ENCODE measurements at places on chromosomes 3 and 15.

DNA sequence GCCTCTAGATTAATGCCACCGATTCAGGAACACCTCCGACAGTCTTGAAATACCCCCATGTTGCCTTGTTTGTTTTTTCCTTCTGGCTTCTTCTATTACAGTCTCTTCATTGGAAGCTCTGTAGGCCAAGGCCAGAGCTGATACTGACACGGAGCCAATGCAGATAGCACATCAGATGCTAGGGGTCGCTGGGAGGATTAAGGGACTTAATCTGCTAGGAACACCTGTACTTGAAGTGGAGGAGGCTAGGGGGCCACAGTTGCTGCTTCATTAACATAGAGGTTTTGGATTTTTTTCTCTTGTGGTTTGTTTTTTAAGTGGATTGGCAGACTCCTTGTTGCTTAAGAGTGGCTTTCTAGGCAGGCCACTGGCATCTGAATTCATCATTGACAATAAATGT lies 49.6 kb downstream of the PARP14 start:
- DNase-seq = no peak

DNA sequence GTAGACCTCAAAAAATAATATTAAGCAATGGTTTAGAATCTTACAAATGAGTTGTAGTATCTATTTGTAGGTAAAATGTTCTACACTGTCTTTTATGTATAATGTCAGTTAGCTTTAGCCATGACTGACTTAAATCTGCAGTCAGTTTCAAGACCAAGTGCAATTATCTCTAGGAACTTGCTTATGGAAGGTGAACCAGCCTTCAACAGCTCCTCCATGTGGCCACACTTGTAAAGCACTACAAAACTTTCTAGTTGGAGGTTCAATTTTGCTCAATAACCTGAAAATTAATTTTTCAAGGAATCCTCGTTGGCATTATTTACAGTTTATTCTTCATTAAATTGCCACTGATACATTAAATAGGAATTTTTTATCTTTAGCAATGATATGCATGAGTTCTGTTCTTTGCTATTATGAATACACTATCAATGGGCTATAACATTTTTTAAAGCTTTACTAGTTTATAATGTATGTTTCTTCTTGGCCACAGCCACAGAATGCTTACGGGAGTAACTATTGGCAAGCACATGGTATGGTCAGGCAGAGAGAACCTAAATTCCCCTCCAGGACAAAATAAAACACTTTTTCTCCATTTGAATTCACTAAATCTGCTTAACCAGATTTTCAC lies 315.3 kb upstream of the UBE2E2 start:
- no peak for DNase-seq

- no peak for DNase-seq
Observed at GRCh38 chr3:129016720-129017483, 15.8 kb downstream of the EFCC1 start.

DNA sequence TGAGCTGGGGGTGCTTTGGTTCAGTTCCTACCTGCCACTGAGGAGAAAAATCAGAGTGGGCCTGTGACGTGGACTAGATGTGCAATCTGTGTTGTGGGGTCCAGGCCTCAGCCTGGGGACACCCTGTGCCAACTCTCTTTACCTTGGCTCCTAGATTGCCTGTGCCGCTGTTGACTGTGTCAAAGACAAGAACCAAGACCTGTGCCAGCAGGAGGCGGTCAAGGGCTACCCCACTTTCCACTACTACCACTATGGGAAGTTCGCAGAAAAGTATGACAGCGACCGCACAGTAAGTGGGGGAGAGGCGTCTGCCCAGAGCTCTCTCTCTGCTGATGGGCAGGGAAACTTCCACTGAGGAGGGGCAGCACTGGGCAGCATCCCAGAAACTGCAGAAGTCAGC lies 40.6 kb upstream of the SEC22A start:
- no peak for DNase-seq

DNA sequence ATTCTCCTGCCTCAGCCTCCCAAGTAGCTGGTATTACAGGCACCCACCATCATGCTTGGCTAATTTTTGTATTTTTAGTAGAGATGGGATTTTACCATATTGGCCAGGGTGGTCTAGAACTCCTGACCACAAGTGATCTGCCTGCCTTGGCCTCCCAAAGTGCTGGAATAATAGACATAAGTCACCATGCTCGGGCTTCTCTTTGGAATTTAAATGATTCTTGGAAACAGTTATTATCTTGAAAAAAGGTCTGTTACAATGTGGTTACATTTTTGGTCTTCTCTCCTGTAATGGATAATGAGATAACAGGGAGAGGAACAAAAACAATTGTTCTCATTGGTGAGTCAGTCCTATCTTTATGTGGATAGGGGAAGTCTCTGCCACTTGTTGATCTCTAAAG lies 59.8 kb upstream of the AADACL2 start:
- no peak for DNase-seq

- DNase-seq = no peak
Observed at GRCh38 chr3:12316729-12317351, 28.0 kb downstream of the PPARG start.

DNA sequence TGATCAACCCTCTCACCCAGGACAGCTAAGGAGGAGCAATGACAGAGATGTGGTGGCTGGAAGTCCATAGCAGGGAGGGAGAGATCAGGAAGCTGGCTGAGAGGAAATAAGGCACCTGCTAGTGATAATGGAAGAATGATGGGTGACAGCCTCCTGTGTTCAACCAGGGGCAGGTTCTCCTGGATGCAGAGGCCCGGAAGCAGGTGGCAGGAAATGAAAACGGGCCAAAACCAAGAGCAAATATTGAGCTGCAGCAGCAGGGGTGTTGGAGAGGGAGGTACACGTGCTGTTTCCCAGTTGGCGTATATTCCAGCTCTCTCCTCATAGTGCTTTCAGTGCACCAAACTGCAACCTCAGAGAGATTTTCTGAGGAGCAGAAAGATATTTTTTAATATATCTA lies 213.4 kb upstream of the TBL1XR1 start:
- no peak for DNase-seq

- no peak for DNase-seq
Observed at GRCh38 chr15:48993380-48993779, 29.7 kb upstream of the SHC4 start.

- DNase-seq = no peak
Observed at GRCh38 chr3:11509173-11510000, 134.3 kb downstream of the VGLL4 start.

DNA sequence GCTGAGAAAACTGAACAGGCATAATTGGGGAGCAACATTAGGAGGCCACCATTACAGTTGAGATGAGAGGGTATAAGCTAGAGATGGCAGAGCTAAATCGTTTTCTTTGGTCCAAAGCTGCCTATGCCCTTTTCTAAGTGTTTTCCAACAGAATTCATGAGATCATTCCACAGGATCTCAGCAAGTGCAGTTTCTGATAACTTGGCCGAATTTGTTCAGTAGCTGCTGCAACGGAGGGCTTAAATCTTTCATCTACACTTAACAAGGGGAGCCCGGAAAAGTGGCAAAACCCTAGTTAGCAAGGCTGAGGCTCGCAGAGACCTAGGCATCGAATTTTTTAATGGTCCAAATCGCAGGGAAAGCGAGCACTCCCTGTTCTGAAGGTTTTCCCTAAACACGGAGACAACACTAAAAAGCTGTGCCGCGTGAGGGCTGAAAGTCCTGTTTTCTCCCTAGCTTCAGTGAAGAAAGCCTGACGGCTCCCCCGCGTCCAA lies 531 bp upstream of the BLOC1S6 start:
- DNase-seq = no peak

- no peak for DNase-seq
Observed at GRCh38 chr15:99283717-99284116, 32.4 kb downstream of the LRRC28 start.

- no peak for DNase-seq
Observed at GRCh38 chr15:85687329-85687728, 107.4 kb downstream of the KLHL25 start.

DNA sequence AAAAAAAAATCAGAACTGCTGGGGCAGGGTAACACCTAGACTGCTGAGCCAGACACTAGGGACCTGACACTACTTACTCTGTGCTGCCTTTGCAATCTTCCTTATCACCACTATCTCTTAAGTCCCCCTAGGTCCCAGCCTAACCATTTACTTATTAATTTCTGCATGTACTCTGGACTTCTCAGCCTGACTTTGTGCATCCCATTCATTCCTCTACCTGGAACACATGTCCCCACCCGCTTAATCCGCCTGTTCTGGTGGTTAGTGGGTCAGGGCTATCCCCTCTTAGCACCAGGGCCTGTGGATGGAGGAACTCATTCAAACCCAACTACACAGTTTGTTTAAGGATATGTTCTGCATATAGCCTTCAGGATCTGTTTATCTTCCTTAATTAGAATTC lies 5.0 kb upstream of the CACNA1D start:
- no peak for DNase-seq

DNA sequence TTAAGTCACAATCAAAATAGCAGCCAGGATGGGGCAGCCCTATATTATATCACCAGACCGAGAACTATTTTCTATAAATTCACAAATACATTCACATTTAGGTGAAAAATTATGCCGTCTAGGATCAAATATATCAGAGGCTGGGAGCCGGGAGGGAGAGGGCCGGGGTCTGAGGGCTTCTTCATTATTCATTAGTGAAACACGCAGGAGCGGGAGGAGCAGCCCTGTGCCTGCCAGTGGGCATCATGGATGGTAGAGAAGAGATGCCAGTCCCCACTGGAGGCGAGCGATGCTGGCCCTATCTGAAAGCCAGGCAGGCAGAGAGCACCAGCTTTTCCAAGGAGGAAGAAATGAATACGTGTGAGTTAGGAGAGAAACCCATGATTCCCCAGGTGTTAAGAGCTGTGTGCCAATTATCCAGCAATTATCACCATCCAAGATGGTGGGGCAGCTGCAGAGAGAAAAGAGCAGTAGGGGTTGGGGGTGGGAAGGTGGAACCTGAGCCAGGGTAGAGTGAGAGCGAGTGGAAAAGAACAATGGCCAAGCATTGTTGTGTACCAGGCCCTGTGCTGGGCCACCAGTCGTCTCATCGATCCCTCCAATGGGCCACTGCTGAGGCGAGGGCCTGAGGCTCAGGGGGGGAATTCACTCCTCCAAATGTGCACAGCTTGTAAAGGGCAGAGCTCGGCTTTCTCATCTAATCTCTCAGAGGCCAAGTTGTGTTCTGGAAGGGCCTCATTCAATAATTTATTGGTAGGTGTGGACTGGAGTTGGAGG lies 261.3 kb upstream of the TLE3 start:
- no peak for DNase-seq

DNA sequence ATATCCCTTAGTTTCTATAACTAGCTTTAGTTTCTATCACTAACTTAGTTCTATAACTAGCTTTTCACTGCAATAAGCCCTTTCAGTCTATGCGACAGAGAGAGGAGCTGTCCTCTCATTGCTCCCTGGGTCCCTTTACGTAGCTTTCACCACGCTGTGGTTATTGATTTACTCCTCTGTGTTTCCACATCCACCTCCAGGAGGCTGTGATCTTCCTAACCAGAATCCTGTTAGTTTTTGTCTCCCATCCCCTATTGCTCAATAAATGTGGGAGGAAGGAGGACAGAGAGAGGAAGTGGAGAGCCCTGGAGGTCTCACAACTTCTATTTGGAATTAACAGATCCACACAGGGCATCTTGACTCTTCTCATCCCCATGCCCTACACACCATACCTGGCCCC lies 1036.1 kb downstream of the MCTP2 start:
- no peak for DNase-seq

- DNase-seq = no peak
Observed at GRCh38 chr15:31308185-31308639, 18.4 kb upstream of the KLF13 start.

GRCh38 chr3:177934001-177934891 lies 602.0 kb upstream of the KCNMB2 start:
- no peak for DNase-seq

DNA sequence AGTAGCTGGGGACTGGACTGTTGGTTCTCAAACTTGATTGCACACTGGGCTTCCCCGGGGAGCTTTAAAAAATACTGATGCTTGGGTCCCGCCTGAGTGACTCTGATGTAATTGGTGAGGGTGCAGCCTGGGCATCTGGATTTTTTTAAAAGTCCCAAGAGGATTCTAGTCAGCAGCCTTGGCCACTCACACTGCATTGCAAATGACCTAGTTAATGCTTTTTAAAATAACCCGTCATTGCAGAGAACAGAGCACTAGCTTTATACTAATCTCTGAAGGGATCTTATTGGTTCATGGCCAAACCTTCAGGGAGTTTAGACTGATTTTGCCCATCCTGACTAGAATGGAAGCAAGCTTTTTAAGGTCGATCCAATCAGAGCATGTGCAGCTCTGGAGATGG lies 310.6 kb upstream of the PROK2 start:
- no peak for DNase-seq

- no peak for DNase-seq
Observed at GRCh38 chr15:41873711-41874110, 20.1 kb downstream of the SPTBN5 start.

- DNase-seq = no peak
Observed at GRCh38 chr15:38714309-38715072, 149.9 kb upstream of the RASGRP1 start.

- no peak for DNase-seq
Observed at GRCh38 chr3:40267937-40268724, 41.4 kb upstream of the EIF1B start.

- no peak for DNase-seq
Observed at GRCh38 chr3:155178810-155179436, 98.8 kb downstream of the MME start.

DNA sequence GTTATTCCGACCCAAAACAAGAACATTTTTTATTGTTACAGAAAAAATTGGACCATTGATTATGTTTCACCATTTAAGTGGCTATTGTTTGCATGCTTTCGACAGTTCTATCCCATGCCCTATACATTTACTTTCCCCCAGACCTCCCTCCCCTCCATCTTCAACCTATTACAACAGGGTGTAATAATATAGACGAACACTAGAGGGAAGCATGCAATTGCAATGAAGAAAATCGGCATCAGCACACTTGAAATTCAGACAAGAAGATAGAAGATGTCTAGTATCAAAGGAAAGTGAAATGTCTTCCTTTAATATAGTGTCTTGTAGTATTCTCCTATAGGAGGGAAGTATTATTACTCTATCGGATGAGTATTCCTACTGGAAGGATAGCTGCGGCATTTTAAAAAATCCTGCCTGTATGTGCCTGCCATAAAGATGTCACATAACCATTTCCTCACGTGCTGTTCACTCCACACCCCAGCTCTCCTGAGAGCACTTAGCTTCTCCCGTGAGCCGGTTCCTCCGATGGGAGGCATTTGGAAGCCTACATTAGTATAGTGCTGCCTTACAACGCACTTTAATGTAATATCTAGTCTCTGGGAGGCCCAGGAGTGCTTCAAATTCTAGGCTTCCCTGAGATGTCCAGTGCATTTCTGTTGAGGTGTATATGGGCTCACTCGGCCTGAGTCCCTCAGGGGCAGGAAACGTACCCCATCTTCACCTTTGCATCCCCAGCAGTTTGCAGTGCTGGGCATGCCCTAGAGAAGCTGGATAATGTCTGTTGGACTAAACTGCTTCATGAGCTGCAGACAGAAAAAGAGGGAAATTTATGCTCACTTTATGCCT lies 17.8 kb upstream of the ERICH6 start:
- no peak for DNase-seq

GRCh38 chr15:63260791-63261190 lies 16.6 kb upstream of the APH1B start:
- no peak for DNase-seq
